Activated CD4-positive, alpha-beta T cell treated with anti-CD3 and anti-CD28 coated beads, Interleukin-10, Interleukin-2, amounts not matched to agents 100 ng/mL and 50 ng/mL, durations not matched to agents 16 hours and 8 hours (primary cell): ENCODE measurements at places on chromosomes 13 and 19.

DNA sequence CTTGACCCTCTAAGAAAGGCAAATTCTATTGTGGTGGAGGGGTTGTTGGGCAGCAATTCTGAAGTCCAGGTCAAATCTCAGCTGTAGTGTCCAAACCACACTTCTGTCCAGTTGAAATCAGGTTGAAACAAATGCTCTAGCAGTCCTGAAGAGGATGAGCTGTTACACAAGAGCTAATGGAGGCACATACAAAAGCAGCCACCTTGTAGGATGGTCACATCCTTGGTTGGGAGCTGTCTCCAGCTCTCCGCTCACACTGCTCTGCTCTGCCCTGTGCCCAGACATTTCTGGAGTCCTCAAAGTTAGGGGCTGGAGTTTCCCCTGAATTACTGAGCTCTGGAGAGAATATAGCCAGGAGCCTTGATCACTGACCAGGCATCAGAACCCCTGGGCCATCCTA lies 47.2 kb downstream of the GPR12 start:
- no peak for DNase-seq

GRCh38 chr19:17795495-17795856 lies 538 bp downstream of the B3GNT3 start:
- no peak for DNase-seq

- DNase-seq, result no peak
Observed at GRCh38 chr13:59303433-59303832, 860.3 kb downstream of the DIAPH3 start.

DNA sequence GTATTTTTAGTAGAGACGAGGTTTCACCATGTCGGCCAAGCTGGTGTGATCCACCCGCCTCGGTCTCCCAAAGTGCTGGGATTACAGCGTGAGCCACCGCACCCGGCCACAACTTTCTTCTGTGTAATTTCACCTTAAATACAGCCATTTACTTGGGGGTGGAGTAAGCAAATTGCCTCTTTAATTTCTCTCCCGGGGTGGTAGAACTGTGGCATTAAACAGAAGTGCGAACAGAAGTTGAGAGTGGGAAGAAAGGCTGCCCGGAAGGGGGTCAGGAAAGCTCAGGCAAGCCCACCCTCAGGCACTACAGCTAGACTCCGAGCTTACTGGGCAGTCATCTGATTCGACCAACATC lies 475 bp upstream of the DNAJC15 start:
- DNase-seq, result no peak

DNA sequence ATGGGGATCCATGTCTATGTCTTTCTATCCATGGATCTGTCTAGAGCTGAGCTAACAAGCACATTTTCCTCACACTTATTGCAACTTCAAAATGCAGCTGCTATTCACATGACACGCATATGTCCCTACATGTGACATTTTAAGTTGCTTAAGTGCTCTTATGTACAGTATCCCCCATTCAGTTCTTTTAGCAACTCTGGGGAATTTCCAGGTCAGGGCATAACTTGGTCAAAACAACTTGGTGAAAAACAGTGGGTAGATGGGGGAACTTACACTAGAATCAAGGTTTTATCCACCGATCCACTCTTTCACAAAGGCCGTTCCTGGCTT lies 73.0 kb downstream of the COL4A1 start:
- DNase-seq, result no peak

GRCh38 chr19:6402837-6403608 lies 10.1 kb upstream of the GTF2F1 start:
- no peak for DNase-seq

GRCh38 chr19:34457446-34457845 lies 24.1 kb upstream of the WTIP start:
- DNase-seq, result no peak

DNA sequence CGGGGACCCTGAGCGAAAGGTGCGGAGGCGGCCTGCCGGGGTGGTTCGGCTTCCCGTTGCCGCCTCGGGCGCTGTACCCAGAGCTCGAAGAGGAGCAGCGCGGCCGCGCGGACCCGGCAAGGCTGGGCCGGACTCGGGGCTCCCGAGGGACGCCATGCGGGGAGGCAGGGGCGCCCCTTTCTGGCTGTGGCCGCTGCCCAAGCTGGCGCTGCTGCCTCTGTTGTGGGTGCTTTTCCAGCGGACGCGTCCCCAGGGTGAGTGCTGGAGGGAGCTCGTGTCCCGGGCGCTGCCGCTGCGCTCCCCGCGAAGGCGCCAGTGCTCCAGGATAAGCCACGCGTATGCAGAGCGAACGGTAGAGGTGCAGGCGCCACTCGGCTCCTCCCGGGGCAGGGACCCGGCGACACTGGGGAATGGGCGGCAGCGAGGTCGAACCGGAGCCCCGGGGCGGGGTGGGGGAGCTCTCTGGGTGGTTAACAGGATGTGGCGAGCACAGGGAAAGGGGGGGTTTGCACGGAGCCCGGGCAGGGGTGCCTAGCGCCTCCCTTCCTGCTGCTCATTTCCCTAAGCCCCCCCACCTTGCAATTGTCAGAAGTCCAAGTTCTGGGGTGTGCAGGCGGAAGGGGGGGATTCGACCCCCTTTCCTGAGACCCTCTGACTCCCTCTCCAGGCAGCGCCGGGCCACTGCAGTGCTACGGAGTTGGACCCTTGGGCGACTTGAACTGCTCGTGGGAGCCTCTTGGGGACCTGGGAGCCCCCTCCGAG lies at the start of gene IL27RA:
Gene IL27RA, plus strand, starts transcription at position 44 of the 762 bp plus-strand sequence. Its CDS starts 111 bp downstream, at position 155.
- peak; percentile 78 for DNase-seq

- DNase-seq, result no peak
Observed at GRCh38 chr13:50133358-50133953, 118.2 kb downstream of the KCNRG start.

- no peak for DNase-seq
Observed at GRCh38 chr13:32830336-32831031, 185.7 kb upstream of the KL start.

GRCh38 chr13:79995334-79995733 lies 345.6 kb downstream of the SPRY2 start:
- DNase-seq, result no peak

DNA sequence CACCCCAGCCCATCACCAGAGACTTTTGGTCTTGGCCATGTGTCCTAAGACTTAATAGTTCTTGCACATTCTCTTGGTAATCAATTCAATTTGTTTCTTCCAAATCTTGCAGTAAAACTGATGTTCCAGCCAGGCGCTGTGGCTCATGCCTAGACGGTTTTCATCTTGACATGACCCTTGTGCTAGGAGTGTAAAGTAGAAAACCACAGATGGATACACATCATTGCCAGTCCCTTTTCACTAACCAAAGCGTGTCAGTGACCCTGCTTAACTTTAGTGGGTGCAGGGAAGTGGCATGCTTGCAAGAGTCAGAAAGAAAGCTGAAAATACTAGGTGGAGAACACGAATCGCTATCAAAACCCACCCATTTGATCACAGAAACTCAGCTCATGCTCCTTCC lies 18.0 kb upstream of the CD70 start:
- peak; percentile 34 for DNase-seq

- DNase-seq, result no peak
Observed at GRCh38 chr13:31440132-31440531, 240.4 kb downstream of the B3GLCT start.

DNA sequence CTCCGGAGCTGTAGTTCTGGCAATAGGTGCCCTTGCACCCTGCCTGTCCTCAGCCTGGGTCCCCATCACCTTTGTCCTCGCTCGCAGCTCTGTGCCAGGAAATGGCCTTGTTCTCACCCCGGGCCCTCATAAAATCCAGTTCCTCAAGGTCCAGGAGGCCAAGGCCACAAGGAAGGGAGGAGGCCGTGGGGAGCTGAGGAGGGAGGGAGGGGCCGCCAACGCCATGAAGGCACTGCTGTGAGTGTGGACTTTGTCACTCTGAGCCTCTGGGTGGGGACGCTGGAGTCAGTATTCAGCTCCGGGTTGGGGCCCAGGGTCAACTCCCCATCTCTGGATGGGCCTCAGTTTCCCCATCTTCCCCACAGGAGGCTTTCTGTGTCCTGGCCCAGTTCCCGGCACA lies 9.2 kb upstream of the GNA11 start:
- DNase-seq, result no peak

DNA sequence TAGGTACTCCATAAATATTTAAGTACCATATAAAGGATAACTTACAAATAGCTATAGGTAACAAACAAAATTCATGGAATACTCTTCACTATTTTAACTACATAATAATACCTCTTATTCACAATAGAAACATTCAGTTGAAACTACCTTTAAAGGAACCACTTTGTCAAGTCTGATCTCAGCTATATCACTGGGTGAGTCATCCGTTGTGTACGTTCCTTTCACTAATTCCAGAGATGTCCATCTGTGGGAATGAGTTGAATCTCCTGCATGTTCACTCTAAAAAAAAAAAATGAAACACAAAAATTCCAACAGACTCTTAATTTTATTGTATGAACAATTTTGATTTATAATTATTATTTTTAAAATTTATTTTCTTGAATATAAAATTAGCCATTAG lies 149.4 kb upstream of the FBXL3 start:
- no peak for DNase-seq

GRCh38 chr13:54563286-54563685 lies 1534.7 kb downstream of the OLFM4 start:
- DNase-seq, result no peak

DNA sequence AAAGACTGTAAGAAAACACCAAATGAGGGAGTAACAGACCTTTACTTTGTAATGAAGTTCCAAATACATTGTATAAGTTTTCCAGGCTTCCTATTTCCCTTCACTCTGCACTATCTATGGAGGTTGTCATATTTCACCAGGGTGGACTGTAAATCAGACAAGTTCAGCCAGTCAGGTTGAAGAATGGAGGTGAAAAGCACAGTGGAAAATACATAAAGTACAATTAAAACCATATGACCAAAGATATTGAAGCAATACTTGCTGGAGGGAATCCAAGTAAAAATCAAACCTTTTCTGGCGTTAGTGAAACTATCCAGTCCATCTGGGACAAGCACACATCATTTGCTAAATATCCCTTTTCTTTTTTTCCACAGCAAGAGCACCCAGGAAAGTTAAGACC lies 3.2 kb downstream of the LHFPL6 start:
- DNase-seq, result no peak

- no peak for DNase-seq
Observed at GRCh38 chr13:31022288-31022895, 89.9 kb downstream of the TEX26 start.

GRCh38 chr13:98189841-98190505 lies 12.9 kb upstream of the RNF113B start:
- DNase-seq, result no peak

DNA sequence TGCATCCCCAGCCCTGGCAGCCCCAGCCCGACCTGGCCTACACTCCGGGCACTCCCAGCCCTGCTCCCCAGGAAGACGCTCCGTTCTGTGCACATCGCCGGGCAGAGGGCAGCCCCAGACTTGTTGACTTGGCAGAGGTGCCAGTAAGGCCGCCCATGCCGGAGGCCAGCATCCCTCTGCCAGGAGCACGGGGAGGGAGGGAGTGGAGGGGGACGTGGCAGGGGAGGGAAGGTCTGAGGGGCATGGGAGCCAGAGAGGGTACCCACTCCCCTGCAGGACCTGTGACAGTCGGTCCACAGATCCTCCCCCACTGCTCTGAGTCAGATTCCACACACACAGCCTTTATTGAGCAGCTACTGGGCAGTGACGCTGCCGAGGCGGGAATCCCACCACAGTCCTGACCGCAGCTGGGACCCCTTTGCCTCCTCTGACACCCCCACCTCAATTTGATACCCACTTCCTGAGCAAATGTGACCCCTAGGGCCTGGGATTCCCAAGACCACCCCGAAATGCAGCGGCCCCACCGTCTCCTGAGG lies 1.9 kb upstream of the NKPD1 start:
- DNase-seq, result no peak

- peak; percentile 54 for DNase-seq
Observed at GRCh38 chr19:15101479-15102082, 5.6 kb upstream of the SYDE1 start.

DNA sequence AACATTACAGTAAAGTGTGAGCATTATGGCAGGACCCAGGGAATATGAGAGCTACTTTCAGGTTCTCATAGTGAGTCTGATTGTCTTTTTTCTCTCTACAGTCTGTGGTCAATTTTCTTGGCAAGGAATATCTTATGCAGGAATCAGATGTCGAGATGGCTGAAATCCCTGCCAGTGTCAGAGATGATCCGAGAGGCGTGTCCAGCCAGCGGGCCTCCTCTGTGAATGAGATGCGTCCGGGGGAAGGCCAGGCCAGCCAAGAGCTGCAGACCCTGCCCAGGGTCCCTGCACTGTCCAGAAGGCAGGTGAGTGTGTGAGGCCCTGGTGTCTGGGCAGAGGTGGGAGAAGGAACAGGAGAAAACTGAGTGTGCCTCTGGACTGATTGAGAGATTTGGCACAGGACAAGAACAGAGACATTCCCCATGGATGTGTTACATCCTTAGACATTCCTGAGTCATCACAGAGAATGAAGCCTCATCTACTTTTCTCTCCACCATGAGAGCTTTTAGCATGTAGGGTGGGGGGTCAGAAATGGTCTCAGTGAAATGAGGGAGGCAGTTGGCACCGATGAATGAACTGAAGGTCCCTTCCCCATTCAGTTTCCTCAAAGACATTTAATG lies 27.3 kb upstream of the EDDM13 start:
- no peak for DNase-seq

- peak; percentile 72 for DNase-seq
Observed at GRCh38 chr13:46176756-46177155, 5.2 kb downstream of the LCP1 start.

GRCh38 chr19:14106840-14107239 lies 10.7 kb downstream of the PRKACA start:
- no peak for DNase-seq
